Uterus (tissue), 4 donors: ENCODE measurements at places on chromosomes 7 and 10.
A peak's percentile ranks its signal among the peaks of the same experiment; 100 is the strongest.

DNA sequence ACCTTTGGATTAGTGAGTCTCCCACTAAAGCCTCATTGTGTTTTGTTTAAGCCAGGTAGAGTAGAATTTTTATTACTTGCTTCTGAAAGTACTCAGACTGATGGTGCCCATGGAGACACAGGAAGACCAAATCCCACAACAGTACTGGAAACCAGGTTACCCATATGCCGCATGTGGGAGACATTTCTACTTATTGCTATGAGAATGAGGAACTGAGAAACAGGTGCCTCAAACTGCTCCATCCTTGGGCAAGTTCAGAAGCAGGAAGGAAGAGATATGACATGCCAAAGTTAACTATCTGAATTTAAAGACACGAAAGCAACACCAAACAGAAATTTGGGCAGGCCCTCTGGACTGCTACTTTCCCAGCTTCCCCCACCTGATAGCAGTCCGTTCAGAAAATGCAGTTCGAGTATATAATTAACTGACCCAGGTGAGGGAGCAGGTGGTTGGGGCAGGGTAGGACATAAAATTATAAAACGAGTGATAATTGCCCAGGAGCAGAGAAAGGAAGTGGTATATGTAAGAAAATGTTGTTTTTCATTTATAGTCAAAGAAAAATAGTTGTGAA is 382.3 kb upstream of the MTPN start:
- no peaks in the 10 kb centered on the region for H3K27me3 ChIP-seq
- DNase-seq: no peak
- no peaks in the 10 kb centered on the region for H3K36me3 ChIP-seq
- no peak overlapping the region for H3K27ac ChIP-seq
- H3K4me1 ChIP-seq: no peaks in the 10 kb centered on the region

DNA sequence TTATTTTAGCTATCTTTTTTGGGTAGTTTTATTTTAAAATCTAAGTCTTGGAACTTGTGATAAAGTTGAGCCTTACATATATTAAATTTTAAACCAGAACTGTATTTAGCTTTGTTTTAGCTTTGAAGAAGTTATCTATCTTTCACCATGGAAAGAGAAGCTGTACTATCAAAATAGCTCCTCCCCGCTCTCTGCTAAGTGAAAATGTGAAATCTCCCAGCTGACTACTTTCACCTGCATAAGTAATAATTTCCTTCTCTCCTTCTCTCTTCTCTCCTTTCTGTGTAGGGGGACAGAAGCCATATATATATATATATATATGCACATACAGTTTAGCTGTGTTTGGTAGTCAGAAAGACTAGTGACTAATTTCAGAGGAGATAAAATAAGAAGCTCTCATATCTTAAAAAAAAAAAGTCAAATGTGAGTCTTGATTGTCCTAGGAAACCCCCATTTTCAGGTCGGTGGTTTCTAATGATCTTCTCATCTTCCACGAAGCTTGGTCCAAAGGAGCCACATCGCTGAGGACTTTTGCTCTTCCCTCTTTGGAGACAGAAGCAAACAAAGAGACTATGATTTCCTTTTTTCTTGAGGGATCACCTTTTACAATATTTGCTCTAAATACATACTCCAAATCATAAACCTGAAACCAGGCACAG is 30.6 kb upstream of the GDI2 start:
- no peak for DNase-seq
- H3K36me3 ChIP-seq: no peaks in the 10 kb centered on the region
- no peaks in the 10 kb centered on the region for H3K4me1 ChIP-seq
- no peak overlapping the region for H3K27ac ChIP-seq
- no peaks in the 10 kb centered on the region for H3K27me3 ChIP-seq

DNA sequence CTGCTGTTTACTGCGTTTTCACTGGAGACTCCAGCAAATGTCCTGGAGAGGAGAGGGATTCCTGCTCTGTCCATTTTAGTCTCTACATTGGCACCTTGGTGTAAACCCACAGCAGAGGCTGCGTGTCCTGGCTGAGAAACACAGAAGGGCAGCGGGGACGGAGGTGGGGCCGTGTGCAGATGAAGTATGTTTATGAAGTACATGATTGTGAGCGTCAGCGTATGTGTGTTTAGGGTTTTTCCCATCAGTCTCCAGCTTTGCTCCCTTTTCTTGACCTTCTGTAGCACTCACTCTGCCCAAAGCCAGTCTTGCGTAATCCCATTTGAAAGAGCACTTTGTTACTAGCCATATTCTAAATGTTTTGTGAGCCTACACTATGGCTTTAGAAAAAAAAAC is 750.7 kb upstream of the SORCS1 start:
- H3K4me3 ChIP-seq: no peak overlapping the region
- no peak overlapping the region for H3K27ac ChIP-seq
- H3K4me1 ChIP-seq: no peaks in the 10 kb centered on the region
- H3K36me3 ChIP-seq: no peaks in the 10 kb centered on the region
- DNase-seq: no peak

DNA sequence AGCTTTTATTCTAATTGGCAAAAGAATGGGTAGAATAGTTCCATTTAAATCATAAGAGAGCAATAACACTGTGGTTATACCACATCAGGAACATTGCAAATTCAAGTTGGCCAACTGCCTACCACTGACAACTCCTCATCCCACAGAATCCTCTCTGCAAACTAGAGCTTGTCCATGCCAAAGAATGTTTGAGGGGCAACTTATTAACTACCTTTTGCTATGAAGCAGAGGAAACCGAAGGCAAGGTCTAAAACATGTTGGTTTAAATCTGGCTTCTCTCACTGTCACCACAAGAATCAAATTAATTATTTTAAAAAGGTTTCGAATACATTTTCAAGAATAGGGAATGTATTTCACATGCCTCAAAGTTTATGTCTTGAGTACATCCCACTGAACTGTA is 36.0 kb downstream of the RHOBTB1 start:
- peak overlapping the region; percentile 70 for H3K27ac ChIP-seq
- no peaks in the 10 kb centered on the region for H3K4me1 ChIP-seq
- H3K36me3 ChIP-seq: no peaks in the 10 kb centered on the region
- no peak overlapping the region for H3K4me3 ChIP-seq
